ENCODE measurements at places on chromosomes 4 and X.

DNA sequence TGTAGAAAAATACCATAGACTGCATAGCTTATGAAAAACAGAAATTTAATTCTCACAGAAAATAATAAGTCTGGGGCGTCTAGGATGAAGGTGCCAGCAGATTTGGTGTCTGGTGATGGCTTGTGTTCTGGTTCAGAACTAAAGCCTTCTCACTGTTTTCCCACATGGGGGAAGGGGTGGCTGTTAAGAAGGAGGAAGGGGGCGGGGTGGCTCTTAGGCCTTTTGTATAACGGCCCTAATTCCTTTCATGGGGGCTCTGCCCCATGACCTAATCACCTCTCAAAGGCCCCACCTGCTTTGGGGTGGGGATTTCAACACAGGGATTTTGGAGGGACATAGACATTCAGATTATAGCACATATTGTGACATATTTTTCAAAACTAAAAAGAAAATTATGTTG lies 173.2 kb upstream of the TECRL start:
- no peak for DNase-seq

DNA sequence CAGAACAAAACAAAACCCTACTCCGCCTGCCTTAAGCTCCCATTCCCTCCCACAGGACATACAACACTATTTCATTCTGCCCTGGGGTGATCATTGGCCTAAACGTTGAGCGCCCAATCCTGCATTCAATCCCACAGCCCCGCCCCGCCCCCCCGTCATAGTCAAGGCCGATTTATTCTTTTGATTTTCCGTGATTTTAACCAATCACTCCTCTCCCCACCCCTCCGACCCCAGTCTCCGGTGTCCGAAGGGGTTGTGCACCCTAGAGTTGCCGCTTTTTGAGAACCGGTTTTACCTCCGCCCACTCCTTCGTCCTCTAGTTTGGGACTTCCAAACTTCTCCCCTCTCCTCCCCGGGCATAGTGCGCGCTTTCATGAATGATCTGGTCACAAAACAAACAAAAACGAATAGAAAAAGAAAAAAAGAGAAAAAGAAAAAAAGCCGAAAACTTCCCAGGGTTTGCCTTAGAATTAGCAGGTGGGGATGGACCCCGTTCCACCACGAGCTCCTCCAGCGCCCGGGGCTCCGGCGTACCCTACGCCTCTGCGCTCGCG lies 446 bp upstream of the UBE2A start:
- DNase-seq: no peak

- no peak for DNase-seq
These were observed 376 bp downstream of the ABCG2 start for GRCh38 chr4:88158038-88158488.

- DNase-seq: no peak
These were observed 243.2 kb upstream of the F9 start for GRCh38 chrX:139287155-139287924.

DNA sequence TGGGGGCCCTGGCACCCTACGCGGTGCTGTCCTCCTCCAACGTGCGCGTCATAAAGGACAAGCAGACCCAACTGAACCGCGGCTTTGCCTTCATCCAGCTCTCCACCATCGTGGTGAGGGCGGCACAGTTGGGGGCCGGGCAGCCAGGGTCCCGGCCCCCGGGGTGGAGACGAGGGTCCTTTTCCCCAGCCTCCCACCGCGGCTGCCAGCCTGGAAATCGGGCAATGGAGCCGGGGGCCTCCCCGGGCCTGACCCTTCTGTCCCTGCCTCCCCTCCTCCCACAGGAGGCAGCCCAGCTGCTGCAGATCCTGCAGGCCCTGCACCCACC lies 13.7 kb upstream of the UBA1 start:
- no peak for DNase-seq

- DNase-seq: no peak
These were observed 70.1 kb upstream of the CLCN4 start for GRCh38 chrX:10086676-10087075.

- DNase-seq: no peak
These were observed 13.7 kb downstream of the FRAS1 start for GRCh38 chr4:78070731-78071282.

- no peak for DNase-seq
These were observed 18.4 kb downstream of the IQSEC2 start for GRCh38 chrX:53262918-53263394.

DNA sequence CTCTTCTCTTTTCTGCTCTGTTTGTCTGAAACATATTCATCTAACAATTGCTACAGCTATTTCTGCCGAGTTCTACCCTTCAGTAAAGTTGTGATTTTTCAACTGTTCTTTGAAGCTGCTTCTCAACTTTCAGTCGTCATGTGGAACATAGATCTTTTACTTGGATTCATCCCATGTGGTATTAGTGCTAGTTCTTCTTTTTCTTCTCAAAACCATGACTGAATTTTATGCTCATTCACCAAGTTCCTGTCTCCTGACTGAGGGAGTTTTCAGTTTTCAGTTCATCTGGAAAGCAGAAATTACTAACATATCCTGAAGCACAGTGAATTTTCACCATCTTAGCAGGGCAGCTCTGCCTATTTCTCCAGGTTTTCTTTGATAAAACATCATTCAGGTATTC lies 12.1 kb downstream of the ACSL4 start:
- no peak for DNase-seq

DNA sequence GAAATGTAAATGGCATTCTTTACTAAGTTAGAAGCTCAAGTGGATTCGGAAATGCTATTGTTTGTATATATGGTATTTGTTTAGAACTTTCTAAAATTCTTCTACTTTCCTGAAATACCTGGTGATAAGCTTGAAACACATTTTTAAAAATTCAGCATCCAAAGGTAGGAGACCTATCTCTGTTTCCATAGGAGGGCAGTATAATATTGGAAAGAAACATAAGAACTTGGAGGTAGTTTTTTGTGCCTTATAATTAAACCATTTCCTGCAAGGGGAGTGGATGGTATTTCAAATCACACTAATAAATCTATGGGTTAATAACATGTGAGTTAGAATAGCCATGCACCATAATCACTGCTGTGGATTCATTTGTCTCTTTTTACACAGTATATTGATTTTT lies 217.4 kb upstream of the AADAT start:
- no peak for DNase-seq

- DNase-seq: no peak
These were observed 264.6 kb downstream of the SNCA start for GRCh38 chr4:89572224-89572858.

- no peak for DNase-seq
These were observed 30.0 kb upstream of the JADE3 start for GRCh38 chrX:46882266-46882665.

DNA sequence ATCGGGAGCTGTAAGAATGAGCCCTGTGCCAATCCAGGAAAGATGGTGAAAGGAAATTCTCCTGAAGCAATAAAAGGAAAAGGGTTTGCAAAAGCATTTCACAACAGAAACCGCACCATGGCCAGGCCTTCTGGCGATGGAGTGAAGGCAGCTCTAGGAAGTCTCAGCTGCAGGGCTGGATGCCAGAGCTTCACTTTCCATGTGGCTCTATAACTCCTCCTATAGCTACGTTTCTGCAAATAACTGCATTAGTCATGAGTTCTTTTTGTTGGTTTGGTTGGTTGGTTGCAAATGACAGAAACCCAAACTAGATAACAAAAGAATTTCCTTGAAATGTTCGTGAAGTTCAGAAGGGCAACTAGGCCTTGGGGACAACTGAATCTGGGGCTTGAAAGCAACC lies 84.6 kb downstream of the RELL1 start:
- no peak for DNase-seq

DNA sequence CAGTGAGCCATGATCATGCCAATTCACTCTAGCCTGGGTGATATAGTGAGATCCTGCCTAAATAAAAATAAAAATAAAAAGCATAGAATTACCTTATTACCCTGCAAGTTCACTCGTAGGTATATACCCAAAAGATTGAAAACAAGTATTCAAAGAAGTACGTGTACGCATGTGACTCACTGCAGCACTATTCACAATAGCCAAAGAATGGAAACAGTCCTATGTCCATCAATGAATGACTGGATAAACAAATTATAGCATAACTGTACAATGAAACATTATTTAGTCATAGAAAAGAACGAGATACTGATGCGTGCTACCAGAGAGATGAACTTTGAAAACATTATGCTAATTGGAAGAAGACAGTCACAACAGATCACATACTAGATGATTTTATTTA lies 204.6 kb upstream of the DIAPH2 start:
- DNase-seq: no peak

DNA sequence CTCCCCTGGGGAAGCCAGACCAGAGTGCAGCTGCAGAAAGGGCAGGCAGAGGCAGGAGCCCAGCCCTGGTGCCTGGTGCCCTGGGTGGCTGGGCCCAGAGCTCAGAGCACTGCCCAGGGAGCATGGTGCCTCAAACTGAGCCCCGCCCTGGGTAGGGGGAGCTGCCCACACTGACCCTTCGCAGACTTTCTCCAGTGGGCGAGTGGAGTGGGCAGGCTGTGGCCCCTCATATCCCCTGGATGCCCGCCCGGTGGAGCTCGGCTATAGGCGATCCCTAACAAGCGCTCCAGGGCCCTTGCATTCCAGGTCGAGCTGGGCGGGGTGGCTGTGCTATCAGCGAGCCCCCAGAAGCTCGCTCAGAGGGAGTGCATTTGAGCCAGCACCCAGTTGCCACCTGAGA lies 17.1 kb upstream of the ADRA2C start:
- no peak for DNase-seq

GRCh38 chr4:16665942-16666551 lies 232.4 kb downstream of the LDB2 start:
- DNase-seq: no peak

DNA sequence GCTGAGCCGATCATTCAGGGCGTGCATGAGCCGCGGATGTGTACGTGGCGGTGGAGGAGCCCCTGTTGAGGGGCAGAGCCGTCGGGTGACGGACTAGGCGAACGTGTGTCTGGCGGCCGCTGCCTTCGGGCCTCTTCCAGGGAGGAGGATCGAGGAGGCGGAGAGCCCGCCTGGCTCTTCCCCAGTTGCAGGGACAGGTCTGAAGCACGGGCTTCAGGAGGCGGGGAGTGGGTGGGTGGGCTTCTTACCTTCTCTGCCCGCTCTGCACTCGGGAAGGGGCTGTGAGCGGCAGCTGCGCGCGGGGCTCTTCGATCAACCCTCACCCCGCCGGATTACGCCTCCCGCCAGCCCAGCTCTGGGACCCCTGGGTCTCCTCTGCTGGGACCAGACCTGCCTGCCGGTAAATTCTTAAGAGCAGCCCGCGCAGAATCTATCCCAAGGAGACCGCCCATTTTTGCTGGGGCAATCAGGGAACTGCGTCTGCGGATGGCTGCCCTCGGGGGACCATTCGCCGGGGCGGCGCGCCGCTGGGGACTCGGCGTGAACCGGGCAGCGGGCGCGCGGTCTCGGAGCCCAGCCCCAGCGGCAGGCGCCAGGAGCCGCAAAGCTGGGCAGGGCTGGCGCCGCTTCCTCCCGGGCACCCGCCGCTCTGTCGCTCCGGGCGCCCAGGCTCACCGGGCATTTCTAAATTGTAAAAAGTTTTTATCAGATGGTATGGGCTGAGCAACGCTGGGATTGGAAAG lies 4.9 kb downstream of the PLAC8 start:
- no peak for DNase-seq

DNA sequence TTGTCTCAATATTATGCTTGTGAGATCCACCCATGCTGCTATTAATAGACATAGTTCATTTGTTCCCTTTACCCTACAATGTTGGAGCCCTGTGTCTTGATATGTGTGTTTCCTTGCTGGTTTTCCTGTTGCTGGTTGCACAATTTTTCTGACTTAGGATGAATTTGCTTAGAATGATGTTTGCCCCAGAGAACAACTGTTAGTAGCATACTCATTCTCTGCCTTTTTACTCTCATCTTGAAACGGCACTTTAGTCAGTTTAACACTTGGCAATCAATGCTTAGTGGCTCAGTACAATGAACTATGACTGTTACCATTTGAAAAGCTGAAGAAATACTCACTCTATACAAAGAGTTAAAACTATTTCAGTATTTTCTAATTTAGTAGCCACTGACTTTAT lies 158.8 kb upstream of the NDST4 start:
- DNase-seq: no peak

- DNase-seq: no peak
These were observed 397.9 kb downstream of the TMA16 start for GRCh38 chr4:163892417-163892816.

GRCh38 chr4:11605597-11605996 lies 176.9 kb upstream of the HS3ST1 start:
- no peak for DNase-seq

- no peak for DNase-seq
These were observed 178.3 kb downstream of the SNCA start for GRCh38 chr4:89658701-89659024.

- no peak for DNase-seq
These were observed 158.5 kb downstream of the NSUN7 start for GRCh38 chr4:40908297-40908696.

- DNase-seq: no peak
These were observed 31.4 kb upstream of the SLC25A31 start for GRCh38 chr4:127698789-127699200.

DNA sequence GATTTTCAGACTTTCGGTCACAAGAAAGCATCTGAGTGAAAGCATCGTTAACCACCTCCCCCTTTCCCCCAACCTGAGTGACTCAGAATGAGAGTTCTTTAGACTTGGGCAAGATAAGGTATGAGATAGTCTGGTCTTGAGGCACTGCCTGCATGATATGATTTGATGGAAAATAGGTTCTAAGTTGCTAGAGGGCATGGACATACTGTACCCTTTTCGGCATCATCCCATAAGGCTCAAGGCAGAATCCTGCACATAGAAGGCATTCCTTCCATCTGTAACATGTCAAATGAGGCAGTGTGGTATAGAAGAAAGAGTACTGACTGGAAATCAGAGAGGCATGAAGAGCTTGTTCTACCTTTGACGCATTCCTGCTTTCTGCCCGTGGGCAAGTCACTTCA lies 16.8 kb upstream of the AMOT start:
- DNase-seq: no peak

- no peak for DNase-seq
These were observed 110.6 kb upstream of the FSTL5 start for GRCh38 chr4:162274354-162274753.

GRCh38 chrX:49269767-49270248 lies at the start of gene PPP1R3F:
Gene PPP1R3F (plus strand): TSS chrX:49269793. CDS start chrX:49269870, 77 bp downstream.
- DNase-seq: no peak

- DNase-seq: no peak
These were observed 141.1 kb upstream of the HHIP start for GRCh38 chr4:144504883-144505282.

DNA sequence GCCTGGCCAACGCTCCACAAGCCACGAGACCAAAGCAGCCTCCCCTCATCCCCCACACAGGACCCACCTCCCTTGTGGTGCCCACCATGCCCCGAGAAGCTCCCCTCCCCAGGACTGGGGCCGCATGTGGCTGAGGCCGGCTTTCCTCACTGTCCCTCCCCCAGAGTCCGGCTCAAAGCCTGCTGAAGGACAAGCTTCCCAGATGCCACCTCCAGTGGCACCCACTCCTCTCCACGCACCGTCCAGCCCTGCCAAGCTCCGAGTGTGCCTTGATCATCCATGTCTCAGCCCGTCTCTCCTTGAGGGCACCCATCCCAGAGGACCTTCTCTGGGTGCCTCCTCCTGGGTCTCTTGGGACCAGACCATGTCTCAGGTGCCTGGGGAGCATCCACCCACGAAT lies 58.8 kb upstream of the MXD4 start:
- DNase-seq: no peak

Data from stimulated activated CD8-positive, alpha-beta memory T cell treated with anti-CD3 and anti-CD28 coated beads, Interleukin-2, amount 100 ng/mL, for 1 hour (primary cell).